Activated T-cell treated with anti-CD3 and anti-CD28 coated beads, Interleukin-2, amount 50 U/mL, for 24 hours (primary cell): ENCODE measurements at places on chromosomes 6 and 20.
A peak's percentile ranks its signal among the peaks of the same experiment; 100 is the strongest.

- DNase-seq = peak; percentile 47
These were observed 95.1 kb upstream of the OLIG3 start for GRCh38 chr6:137589067-137589848.

DNA sequence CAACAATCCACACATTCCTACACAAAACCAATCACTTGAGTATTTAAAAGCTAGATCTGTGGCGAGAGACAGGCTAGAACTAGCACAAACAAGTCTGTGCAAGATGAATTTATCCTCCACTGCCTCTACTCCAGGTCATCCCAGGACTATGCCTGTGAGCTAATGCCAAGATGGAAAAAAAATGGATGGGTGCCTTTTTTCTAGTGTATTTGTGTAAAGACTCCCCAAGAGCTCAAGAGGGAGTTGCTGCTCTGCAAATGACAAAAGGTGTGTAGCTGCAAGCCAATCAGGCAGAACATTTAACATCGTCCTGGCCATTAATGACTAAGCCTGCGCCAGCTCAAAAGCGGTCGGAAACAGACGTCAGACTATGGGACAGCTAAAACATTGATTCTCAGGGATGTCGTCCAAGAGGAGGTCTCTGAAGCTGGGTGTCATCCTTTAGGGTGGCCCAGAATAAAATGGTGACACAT lies 21.9 kb downstream of the ATXN1 start:
- DNase-seq = no peak

DNA sequence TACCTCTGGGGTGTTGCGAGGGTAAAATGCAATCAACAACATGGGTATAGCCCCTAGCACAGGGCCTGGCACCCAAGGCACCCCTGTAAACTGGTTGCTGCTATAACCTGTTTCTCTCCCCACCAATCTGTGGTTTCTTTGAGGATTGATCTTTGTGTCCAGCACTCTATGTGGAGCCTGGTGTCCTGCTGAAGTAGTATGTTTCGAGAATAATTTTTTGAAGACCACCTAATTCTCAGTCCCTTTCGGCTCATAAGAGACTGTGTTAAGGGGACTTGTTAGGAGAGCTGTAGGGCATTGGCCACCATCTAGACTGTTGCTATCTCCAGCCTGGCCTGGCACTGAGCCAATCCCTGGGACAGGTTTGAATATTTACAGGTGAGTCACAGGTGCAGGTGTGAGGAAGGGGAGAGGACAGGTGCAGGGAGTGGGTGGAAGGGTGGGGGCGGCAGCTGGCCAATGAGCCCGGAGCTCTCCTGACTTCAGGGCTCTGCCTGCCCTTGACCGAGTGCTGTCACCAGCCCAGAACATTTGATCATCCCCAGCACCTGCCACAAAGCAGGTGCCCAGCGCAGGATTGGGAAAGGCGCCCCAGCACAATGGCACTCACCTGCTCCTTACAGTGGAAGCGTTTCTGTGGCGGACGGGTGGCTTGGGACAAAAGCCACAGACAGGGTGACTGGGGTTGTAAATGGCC lies 8.1 kb upstream of the C20orf144 start:
- no peak for DNase-seq

GRCh38 chr20:59322585-59323454 lies 22.4 kb downstream of the EDN3 start:
- no peak for DNase-seq

GRCh38 chr6:29678114-29678513 lies 2.8 kb downstream of the ZFP57 start:
- DNase-seq = no peak

- DNase-seq = no peak
These were observed 44.7 kb downstream of the EYA2 start for GRCh38 chr20:46939031-46939965.

- DNase-seq = no peak
These were observed 10.1 kb downstream of the TTBK1 start for GRCh38 chr6:43253401-43253800.

DNA sequence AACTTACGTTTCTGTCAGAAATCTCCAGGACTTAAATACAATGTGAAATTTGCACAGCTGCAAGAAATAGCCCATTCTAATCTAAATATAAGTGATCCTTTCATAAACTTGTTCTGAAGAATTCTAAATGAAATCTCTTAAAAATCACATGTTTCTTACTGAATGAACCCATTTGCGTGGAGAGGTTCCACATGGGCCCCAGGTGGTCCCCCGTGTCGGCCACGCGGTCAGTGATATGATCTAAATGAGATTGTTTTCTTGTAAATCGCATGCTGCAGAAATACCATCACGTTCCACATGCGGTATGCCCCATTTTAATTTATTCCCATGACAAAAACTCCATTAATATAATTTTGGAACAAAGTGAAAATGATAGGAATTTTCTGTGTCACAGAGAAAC lies 818.9 kb upstream of the SLC35B3 start:
- no peak for DNase-seq

DNA sequence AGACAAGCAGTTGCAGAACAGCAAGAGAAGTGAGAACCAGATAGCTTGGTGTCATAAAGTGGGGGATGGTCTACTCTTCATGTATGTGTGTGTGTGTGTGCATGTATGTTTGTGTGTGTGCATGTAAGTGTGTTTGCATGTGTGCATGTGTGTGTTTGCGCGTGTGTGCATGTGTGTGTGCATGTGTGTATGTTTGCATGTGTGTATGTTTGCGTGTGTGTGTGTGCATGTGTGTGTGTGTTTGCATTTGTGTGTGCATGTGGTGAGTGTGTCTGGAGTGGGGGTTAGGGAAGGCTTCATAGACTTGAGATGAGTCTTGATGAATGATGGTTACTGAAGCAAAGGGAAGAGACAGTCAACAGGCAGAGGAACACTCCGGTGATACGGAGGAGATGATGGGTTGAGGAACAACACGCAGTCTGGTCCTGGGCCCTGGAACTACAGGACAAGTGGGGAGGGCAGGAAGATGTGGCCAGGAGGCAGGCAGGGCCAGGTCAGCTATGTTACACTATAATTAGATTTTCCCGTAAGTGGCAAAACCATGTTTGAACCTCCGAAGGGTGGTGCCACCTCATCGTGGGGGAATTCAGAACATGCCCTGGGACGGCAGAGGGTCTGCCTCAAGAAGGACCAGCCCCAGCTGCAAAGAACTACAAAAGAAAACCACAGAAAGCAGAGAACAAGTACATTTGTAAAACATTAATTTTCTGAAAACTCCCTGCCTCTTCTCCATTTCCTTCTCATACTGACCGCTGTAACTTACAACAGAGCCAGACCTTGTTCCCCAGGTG lies 38.7 kb upstream of the PDE10A start:
- no peak for DNase-seq

DNA sequence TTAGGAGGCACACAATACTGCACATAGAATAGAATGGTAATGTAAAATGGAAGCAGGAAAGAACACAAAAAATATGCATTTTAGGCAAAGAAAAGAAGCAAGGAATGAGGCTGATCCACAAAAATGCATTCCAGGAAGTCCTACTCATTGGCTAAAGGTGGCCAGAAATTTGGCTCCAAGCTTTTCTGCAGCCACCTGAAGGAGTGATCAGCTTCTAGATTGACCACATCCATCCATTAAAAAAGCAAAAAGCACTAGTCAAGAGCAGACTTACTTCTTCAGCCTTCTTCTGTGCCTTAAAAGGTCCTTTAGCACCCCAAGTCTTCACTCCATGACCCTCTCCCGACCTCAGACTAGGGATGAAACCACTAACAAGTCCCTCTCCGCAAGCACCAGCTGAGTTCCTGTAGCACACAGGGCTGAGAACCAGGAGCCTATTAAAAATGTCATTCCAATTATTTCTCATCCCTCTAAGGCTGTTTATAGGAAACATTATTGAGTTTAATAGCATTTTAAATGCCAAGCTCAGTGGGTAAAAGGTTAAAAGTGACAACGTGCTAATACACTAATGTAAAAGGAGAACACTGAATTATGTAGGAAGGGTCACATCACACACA lies 36.5 kb downstream of the TRAM2 start:
- DNase-seq = no peak

DNA sequence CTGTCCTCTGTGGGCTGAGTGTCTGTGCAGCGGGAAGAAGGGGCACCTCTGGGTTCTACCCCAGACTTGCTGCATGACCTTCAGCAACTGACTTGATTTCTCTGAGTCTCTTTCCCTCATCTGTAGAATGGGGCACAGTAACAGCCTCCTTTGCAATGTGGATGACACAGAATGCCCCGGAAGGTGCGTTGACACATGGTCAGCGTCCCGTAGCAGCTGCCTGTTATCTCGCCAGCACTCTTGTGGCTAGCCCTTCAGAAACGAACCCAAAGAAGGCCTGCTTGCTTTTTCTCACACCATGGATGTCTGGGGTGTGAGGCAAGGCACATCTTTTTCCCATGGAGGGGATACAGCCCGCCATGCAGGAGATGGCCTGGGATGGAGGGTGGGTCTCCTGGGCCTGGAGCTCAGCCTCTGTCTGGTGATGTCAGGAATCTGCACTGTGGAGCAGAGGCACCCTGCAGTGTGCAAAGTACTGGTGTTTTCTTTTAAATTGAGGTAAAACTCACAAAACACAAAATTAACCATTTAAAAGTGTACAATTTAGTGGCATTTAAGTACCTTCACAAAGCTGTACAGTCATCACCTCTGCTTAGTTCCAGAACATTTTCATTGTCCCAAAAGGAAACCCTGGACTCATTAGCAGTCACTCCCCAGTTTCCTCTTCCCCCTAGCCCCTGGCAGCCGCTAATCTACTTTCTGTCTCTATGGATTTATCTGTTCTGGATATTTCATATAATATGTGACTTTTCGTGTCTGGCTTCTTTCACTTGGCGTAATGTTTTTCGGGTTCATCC lies 59.8 kb upstream of the FAM83D start:
- no peak for DNase-seq

GRCh38 chr6:112827793-112828192 lies 480.7 kb downstream of the RFPL4B start:
- DNase-seq = no peak

GRCh38 chr6:107695061-107695720 lies 128.9 kb downstream of the SCML4 start:
- no peak for DNase-seq

GRCh38 chr20:33438481-33438880 lies 5.1 kb downstream of the SNTA1 start:
- DNase-seq = no peak

- DNase-seq = no peak
These were observed at the start of gene SLC52A3 for GRCh38 chr20:768426-768978. TSS of gene SLC52A3 (minus strand) at chr20:768500. CDS start at chr20:765774, 2,726 bp downstream.

GRCh38 chr6:149716181-149716963 lies 1.5 kb downstream of the LATS1 start:
- DNase-seq = no peak

- no peak for DNase-seq
These were observed 817 bp downstream of the ME1 start for GRCh38 chr6:83429857-83430610.

- DNase-seq = no peak
These were observed 254.0 kb upstream of the GJE1 start for GRCh38 chr6:141878686-141879085.

DNA sequence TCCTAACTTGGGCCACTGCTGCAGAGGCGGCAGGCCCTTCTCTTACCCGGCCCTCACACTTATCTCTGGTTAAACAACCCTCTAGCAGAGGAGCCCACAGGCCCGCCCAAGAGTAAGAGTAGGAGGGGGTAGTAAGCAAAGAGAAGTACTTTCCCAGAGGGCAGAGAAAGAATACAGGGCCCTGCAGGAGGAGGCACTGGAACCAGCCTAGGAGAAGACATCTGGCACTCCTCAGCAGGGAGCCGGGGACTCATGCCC lies 10.1 kb downstream of the MTCH1 start:
- DNase-seq = no peak

DNA sequence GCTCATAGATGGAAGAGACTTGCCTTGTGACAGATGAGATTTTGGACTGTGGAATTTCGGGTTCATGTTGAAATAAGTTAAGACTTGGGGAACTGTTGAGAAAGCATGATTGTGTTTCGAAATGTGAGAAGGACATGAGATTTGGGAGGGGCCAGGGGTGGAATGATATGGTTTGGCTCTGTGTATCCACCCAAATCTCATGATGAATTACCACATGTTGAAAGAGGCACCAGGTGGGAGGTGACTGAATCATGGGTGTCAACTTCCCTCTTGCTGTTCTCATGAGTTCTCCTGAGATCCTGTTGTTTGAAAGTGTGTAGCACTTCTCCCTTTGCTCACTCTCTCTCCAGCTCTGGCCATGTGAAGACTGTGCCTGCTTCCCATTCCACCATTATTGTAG lies 17.9 kb downstream of the AHI1 start:
- DNase-seq = no peak

- DNase-seq = no peak
These were observed 7.6 kb downstream of the CDKN1A start for GRCh38 chr6:36685926-36686667.

- DNase-seq = no peak
These were observed 17.9 kb downstream of the MDGA1 start for GRCh38 chr6:37679539-37680476.

DNA sequence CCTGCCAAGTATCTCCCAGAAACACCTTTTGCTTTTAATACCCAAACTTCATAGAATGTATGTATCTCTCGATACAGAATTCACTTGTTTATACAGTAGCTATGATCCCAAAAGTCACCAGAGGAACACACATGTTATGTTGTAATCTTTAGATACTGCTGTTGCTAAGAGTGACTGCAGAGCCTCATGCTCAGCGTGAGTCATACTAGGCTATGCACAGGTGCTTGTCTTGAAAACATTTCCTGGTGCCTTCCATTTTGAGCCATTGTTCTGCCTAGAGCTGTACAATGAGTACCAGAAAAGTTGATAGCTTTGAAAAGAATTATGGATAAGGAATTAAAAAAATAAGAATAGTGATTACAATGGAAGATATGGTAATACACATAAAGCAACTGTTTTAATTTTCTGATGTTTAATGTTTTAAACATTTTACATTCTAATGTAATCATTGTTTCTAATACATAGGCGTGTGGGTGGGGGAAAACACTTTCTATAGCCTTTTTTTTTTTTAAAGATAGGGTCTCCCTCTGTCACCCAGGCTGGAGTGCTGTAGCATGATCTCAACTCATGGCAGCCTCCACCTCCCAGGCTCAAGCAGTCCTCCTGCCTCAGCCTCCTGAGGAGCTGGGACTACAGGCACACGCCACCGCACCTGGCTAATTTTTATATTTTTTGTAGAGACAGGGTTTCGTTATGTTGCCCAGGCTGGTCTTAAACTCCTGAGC lies 79.4 kb downstream of the CD24 start:
- no peak for DNase-seq

DNA sequence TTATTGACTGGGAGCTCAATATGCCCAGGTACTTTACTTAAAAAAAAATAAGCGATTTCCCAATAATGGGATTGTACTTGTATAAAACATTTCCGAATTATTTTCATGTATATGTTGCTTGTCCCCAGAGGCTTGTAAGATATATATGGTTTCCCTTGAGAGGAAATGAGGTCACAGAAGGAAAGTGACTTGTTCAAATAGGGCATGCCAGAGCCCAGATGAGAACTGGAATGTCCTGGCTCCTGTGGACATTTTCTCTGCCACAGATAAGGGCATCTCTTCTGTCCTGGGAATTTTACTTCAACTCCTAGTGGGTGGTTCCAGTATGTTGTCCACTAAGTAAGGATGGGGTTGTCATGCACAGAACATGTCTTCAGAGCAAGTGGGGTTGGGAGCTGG lies 63.0 kb downstream of the LYRM2 start:
- DNase-seq = no peak

- DNase-seq = no peak
These were observed 214.3 kb downstream of the ZMYND8 start for GRCh38 chr20:47141941-47142773.

- no peak for DNase-seq
These were observed 9.6 kb upstream of the SLC2A10 start for GRCh38 chr20:46699651-46700359.

- DNase-seq = no peak
These were observed 61.5 kb downstream of the SYNE1 start for GRCh38 chr6:152575621-152576150.
